Activated CD4-positive, alpha-beta T cell treated with anti-CD3 and anti-CD28 coated beads for 48 hours (primary cell): ENCODE measurements at places on chromosomes 7 and 10.
A peak's percentile ranks its signal among the peaks of the same experiment; 100 is the strongest.

GRCh38 chr7:112654322-112655216 is 135.6 kb downstream of the TMEM168 start:
- DNase-seq: no peak

- no peak for DNase-seq
Observed at GRCh38 chr7:93119191-93119905, 1.6 kb upstream of the SAMD9 start.

DNA sequence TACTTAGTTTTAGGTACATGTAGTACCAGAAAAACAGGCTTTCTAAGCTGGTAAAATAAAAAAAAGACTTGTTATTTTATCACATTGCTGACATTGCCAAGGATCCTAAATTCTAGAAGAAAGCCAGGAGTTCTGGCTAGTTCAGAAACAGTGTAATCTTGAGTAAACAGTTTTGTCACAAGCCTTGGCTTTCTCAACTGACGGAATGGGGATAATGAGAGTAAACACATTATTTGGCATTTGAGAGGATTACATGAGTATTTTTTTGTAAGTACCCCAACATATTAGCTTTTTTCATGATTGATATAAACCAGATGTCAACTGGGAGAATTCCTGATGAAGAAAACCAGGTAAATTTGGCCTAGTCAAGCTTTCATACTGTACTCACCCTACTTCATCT is 269.8 kb downstream of the SORCS1 start:
- no peak for DNase-seq

- no peak for DNase-seq
Observed at GRCh38 chr10:86229376-86229775, 137.2 kb downstream of the GRID1 start.

DNA sequence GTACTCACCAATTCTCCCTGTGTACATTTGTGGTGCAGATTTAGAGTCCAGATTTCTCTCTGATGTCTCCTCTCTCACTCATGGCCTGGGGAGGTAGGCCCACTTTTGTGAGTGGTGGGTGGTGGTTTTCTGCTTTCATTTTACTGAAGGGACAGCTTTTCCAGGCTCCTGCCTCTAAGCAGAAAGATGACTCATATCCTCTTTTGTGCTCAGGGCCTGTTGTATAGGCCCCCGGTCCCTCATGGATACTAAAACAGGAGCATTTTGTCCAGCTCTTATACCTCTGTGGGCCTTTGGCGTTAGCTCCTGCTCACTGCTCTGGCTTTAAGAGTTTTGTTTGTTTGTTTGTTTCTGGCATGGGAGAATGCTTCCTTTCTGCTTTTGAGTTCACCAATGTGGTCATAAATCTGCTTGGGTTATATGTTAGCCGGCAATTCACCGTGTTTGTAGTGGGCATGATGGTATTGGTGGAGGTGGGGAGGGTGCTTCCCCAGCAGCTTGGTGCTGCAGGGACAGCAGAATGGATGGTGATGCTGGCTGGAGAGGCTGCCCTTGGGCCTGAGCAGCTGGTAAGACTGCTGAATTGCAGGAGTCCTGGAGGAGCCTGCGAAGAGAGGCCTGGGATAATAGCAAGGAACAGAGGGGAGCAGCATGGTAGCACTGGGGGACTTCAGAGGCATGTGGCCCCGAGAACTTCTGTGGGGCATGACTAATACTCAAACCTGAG is 468.7 kb downstream of the RPS24 start:
- DNase-seq: no peak

- DNase-seq: no peak
Observed at GRCh38 chr7:51369746-51370145, 53.1 kb upstream of the COBL start.

GRCh38 chr7:26155531-26156375 is 3.8 kb downstream of the NFE2L3 start:
- no peak for DNase-seq

DNA sequence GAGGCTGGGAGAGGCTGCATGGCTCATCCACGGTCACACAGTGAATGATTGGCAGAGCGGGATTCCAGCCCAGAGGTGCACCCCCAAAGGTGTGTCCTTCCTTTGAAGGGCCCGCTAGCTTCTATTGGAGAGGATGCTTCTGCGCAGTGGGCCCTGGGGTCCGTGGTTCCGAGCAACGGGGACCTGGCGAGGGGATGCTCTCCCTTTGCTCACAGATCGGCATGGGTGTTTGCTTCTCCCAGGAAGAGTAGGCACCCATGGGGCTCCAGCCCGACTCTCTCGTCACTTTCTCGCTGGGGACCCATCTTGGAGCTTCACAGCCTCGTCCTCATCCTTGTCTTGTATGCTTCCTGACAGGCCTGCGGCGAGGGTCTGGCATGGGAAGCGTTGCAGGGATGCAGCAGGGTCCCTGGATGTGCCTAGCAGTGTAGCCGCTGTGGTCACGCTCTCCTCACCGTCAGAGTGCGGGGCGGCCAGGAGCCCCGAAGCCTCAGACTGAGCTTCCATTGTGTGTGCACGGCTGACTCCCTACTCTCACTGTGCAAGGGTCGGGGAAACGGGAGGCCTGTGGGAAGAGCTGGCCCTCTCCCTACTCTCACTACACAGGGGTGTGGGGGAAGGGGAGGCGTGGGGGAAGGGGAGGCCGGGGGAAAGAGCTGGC is 538.5 kb upstream of the FOXK1 start:
- DNase-seq: no peak

DNA sequence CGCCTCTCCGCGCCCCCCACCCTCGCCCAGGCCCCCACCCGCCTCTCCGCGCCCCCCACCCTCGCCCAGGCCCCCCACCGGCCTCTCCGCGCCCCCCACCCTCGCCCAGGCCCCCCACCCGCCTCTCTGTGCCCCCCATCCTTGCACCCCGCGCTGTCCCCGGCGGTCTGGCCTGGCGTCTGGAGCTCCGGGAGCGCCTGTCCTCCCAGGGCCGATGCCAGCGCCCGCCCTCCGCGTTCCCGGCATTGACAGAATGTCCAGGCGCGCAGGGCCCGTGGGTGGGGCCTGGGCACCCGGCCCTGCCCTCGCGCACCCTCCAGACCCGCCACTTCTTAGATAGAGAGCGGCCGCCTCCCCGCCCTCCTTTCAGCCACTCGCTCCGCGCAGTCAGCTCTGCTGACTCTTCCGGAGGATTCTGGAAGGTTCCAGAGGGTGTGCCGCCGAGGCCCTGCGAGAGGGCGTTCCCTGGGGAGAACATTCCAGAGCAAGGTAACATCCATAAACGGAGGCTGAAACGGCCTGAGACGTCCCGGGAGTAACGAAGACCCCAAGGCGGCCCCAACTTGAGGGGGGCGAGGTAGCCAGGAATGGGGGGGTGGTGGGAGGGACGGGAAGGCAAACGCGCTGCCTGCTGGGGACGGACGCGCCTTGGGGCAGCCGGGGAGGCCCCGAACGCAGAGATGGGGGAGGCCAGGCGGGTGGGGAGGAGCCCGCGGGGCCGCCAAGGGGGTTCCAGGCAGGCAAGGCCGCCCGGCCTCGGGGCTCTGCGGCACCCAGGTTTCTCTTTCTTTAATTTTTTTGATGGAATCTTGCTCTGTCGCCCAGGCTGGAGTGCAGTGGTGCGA is 117.8 kb downstream of the DYNC2I1 start:
- no peak for DNase-seq

GRCh38 chr7:101173752-101174244 is 6.3 kb downstream of the NAT16 start:
- DNase-seq: peak; percentile 83

GRCh38 chr10:50224330-50224952 is 26.9 kb downstream of the ASAH2 start:
- DNase-seq: peak; percentile 38

DNA sequence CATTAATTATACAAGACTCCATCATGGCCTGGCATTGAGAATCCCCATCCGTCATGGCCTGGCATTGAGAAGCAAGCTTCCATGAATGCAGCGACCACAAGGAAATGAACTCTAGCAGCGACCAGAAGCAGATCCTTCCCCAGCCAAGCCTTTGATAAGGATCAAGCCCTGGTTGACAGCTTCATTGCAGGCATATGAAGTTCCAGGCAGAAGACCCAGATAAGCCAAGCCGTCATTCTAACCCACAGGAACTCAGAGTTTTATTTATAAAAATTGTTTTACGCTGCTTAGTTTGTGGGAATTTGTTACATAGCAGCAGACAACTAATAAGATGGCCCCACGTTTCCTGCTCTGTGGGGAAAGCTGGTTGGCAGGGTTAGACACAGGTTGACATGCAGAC is 642.3 kb downstream of the GATA3 start:
- DNase-seq: no peak

- DNase-seq: no peak
Observed at GRCh38 chr10:117074621-117075020, 63.4 kb downstream of the VAX1 start.

DNA sequence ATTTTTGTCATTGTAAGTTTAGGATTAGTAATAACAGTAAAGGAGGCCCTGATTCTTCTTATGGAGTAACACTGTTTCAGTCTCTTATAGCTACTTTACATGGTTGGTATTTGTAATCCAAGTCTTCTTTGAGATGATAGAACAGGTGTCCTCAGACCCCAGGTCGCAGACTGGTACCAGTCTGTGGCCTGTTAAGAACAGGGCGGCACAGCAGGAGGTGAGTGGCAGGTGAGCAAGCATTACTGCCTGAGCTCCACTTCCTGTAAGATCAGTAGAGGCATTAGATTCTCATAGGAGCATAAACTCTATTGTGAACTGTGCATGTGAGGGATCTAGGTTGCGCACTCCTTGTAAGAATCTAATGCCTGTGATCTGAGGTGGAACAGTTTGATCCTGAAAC is 77.3 kb downstream of the STK31 start:
- DNase-seq: no peak

- DNase-seq: no peak
Observed at GRCh38 chr7:19970514-19970913, 197.1 kb upstream of the TMEM196 start.

DNA sequence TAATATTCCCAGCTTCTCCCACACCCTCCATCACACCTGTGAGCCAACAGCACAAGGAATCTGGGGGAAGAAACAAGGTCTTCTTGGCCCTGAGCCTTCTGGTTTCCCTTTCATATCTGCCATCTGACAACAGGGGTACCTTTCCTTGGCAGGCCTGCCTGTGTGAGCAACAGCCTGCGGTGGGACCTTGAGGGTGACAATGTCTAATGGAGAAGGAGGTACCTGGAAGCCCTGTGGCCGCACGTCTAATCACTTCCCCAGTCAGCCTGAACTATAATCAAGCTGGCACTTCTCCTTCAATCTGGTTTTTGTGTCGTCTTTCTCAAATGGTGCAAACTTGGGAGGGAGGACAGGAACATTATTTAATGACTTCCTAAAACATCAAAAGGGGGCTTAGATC is 41.2 kb downstream of the NRCAM start:
- no peak for DNase-seq

DNA sequence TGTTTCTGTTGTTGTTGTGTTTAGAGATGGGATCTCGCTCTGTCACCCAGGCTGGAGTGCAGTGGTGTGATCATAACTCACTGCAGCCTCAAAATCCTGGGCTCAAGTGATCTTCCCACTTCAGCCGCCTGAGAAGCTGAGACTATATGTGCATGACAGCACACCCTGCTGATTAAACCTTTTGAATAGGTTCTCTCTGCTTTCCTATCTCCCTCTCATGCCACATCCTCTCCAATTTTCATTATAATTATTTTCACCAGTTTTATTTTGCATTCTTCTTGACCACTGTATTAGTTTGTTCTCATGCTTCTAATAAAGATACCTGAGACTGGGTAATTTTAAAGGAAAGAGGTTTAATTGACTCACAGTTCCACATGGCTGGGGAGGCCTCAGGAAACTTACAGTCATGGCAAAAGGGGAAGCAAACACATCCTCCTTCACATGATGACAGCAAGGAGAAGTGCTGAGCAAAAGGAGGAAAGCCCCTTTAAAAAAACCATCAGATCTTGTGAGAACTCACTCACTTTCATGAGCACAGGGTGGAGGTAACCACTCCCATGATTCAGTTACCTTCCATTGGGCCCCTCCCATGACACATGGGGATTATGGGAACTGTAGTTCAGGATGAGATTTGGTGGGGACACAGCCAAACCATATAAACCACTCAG is 12.9 kb downstream of the AGK start:
- peak; percentile 58 for DNase-seq

DNA sequence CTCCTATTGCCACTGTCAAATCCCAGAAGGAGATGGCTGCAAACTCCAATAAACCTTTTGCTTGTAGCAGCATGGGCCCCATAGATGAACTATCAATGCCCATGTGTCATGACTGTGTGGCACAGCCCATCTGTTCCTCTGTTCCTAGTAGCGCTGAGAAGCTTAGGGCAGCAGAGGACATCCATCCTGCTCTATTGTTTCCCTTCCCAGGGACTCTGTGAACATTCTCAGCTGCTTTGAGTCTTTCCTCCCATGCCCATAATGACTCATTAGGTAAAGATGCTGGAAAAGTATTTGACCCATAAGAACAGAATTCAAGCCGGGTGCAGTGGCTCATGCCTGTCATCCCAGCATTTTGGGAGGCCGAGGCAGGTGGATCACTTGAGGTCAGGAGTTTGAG is 28.3 kb downstream of the STMP1 start:
- no peak for DNase-seq

DNA sequence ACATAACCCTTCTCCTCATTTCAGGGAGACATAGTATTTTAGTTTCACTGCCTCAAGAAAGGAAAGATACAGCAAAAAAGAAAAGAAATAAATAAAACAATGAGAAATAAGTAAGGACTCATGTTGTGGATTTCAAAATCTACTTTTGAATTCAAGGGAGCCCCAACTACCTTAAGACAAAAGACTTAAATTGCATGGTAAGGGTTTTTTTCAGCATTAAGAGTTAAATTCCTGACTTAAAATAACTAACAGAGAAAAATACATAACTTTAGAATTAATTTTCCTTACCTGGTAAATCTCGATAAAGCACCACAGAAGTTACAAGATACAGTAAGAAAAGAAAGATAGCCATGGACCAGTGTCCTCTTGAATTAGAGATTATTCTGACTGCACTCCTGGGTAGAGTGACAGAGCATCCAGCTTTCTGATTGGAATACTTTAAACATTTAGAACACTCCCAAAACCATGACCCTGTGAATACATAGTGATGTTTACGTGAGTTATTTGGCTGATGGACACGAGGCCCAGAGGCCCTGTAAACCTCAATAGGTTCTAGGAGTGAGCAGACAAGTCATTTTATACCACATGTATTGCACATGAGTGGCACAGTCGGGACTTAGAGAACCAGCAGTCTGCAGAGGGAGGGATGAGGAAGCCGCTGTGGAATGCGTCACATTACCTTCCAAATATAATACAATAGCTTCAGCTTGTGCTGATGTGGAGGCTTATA is 292.5 kb upstream of the SEMA3C start:
- DNase-seq: no peak

DNA sequence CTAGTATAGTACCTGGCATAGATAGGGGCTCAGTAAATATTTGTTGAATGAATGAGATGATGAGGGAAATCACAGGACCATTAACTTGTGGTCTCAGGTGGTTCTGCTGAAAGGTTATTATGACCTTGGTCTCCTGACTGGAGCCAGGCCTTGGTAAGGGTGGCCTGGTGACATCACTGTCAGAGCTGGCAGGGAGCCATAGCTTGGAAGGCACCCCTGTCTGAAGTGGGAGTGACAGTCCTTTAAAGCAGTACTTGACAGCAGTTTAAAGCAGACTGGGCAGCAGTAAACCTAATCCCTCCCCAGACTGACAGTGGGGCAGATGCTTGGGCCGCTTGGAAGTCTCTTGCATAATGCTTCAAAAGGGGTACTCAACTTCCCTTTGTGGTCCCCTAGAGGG is 13.4 kb downstream of the DPCD start:
- no peak for DNase-seq

GRCh38 chr10:129960481-129961156 is 3.5 kb downstream of the EBF3 start:
- DNase-seq: no peak

- no peak for DNase-seq
Observed at GRCh38 chr10:56178210-56178609, 182.8 kb downstream of the ZWINT start.
